ENCODE measurements at places on chromosomes 2 and 18.

GRCh38 chr2:226427538-226428307 lies 371.9 kb downstream of the IRS1 start:
- DNase-seq: no peak

DNA sequence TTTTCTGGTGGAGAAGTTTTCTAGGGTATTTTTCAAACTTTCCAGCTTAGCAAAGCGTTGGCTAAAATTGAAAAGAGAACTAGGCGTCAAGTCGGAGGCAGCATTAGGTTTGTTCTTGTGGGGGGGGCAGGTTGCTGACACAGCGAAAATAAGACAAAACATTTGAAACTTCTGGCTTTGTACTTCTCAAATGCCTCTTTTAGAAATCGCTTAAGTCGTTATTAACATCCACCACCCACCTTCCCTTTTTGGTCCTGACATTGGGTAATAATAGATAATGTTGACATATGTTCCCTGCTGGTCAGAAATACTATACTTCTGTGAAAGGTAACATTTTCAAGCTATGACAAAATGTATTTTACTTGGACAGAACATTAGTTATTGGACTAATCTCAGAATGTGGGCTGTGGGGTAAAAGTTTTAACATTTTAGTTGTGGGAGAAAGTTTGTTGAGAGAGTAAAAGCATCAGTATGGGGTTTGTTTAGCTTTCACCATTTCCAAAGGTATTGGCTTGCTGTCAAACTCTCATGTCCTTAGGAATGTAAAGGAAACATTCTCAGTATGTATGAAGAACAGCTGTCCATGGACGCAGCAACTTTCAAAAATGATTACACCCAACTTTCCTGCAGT lies 88.1 kb upstream of the ZEB2 start:
- DNase-seq: no peak

GRCh38 chr18:68438983-68439382 lies 275.9 kb downstream of the TMX3 start:
- no peak for DNase-seq

DNA sequence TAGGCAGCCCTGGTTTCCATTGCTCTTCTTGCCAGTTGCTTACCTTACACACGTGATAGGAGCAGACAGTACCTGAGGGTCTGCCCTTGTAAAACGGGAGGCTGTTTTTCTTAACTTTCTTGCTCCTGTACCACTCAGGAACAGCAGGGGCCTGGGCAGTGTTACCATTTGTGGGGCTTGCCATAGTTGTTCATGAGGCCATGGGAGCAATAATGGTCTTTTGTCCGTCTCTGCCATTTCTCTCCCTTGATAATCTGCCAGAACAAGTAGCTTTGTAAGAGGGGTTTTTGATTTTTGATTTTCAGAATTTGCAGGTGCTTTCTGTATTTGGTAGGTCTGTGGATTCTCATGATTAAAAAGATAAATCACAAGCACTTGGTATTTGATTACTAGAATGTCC lies 259.0 kb downstream of the PHLPP1 start:
- no peak for DNase-seq

DNA sequence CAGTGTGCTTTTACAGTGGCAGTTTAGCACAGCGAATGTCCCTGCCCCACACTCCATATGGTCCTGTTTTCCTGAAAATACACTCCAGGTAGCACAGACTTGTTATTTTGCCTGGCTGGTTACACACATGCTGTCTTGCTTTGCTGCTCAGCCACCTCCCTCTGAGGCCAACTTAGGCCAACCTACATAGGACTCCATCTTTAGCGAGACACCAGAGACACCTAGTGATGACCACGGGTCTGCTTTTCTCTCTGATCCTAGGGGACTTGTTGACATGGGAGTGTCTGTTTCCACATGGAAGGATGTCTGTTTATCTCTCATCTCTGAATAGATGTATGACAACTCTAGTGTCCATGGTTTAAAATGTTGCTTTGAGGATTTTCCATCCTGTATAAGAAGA lies 43.3 kb downstream of the PLEKHB2 start:
- DNase-seq: no peak

- DNase-seq: no peak
These were observed 245.7 kb downstream of the IKZF2 start for GRCh38 chr2:212905640-212906201.

- no peak for DNase-seq
These were observed 111.3 kb upstream of the CAVIN2 start for GRCh38 chr2:191957996-191958860.

DNA sequence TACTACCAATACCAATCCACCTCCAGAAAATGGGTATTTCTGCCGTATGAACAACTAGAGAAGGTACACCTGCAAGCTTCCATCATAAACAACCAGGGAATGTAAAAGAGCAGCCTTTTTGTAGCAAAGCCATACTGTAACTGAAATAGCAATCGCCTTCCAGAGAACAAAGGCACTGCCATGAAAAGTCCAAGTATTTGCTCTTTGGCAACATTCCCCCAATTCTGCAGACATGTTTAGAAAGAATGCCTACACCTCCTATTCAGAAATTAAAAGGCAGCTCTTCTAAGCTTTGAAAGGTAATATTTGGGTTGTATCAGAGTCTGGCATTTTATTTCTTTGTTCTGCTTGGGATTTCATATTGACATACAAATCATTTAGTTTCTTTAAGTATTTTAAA lies 487.7 kb downstream of the ERBB4 start:
- no peak for DNase-seq

DNA sequence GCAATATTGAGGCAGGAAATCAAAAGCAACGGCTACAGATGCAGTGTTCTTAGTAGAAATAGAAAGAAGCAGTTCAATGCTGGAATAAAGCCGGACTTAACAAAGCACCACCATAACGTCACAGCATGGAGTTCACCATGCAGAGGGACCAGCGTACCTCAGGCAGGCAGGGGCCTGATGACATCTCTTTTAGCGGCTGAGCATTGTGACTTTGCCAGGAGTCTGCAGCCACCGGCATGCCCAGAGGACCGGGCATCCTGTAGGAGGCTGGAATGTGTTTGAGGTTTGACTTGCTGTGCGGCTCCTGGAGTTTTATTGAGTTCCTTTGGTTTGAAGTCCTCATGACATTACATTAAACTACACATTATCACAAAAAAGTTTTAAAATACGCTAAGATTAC lies 139.8 kb downstream of the UXS1 start:
- DNase-seq: no peak

DNA sequence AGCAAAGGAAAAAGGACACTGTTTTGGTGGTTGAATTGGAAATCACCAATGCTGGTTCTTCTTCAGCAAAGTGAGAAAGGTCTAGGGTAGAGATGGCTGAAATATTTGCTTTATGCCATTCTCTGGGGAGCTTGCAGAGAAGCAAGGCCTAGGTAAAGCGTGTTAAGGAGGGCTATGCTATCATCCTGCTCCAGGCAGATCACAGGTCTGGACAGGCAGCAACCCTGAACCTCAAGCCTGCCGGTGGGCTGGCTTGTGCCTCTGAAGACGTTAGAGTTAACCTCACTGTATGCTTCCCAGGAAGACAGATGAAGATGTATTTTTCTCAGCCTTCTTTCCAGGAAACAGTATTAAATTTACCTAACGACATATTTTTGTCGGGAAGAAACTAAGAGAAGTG lies 138.5 kb upstream of the LYPD6 start:
- DNase-seq: no peak

GRCh38 chr2:178877874-178878273 lies 70.7 kb upstream of the TTN start:
- no peak for DNase-seq

- no peak for DNase-seq
These were observed 32.2 kb downstream of the RFX8 start for GRCh38 chr2:101442667-101443061.

DNA sequence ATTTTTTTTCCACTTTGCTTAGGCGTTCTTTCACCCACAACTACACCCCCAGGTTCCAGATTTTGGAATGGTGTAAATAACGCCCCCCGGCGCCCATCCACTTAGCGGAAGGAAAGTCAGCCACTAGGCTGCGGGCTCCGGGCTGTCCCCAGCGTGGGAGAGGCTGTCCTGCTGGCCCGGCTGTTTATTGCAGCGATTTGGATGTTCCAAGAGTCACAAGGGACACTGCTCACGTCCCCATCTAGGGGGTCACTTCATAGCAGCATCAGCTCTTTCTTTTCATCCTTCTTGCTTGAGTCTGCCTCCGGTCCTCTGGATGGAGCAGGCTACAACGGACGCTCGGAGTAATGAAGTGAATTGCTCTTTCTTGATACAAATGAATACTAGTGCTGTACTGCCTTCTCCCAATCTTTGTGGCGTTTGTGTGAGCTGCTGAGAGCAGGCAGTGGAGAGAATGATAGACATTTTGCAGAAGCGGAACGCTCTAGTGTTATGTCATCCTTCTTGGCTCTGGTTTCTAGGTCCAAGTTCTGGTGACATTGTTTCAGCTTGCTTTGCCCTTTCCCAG lies 50.7 kb upstream of the PAIP2B start:
- peak; percentile 40 for DNase-seq

- DNase-seq: no peak
These were observed 278.5 kb upstream of the HNRNPA3 start for GRCh38 chr2:176934131-176934530.

DNA sequence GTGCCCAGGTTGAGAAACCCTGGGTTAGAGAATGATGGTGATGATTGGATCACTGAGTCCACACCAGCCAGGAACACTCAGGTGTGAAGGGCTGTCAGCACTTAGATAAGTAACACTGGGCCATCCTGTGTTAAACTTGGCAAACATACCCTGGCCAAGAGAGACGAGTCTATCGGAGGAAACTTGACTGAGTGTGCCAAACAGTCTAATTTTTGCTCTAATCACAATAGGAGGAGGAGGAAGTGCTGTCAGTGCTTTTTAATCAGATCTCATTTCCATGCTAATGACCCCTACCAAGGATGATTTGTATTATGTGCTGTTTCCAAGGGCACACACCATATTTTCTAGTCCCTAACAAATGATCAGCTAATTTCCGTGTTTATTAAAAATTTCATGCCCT lies 63.8 kb upstream of the SEC11C start:
- DNase-seq: no peak

- DNase-seq: peak; percentile 64
These were observed 7.6 kb upstream of the TNS1 start for GRCh38 chr2:218010140-218010983.

- DNase-seq: no peak
These were observed 526.5 kb downstream of the FBXO15 start for GRCh38 chr18:73621091-73621490.

- no peak for DNase-seq
These were observed 324.6 kb downstream of the RBM43 start for GRCh38 chr2:150937030-150937429.
